T-helper 17 cell (primary cell): ENCODE measurements at places on chromosomes 11 and 22. TPM values are rescaled to one million over a fixed set of nuclear protein-coding genes. Genes with fewer than 3 reads are reported as not detected.

SMDT1 gene
- total RNA-seq = 43.7 TPM

DDI1 gene
- total RNA-seq = not detected

GRCh38 chr11:124942466-124943253 lies 6.8 kb upstream of the HEPACAM start:
- H3K4me3 ChIP-seq = no peak overlapping the region
- peak overlapping the region; percentile 49 for H3K27ac ChIP-seq
- peaks cover 5% of the 10 kb centered on the region for H3K4me1 ChIP-seq
- H3K36me3 ChIP-seq = peaks cover 3% of the 10 kb centered on the region

FREY1 gene
- 3.1 TPM for total RNA-seq

DNA sequence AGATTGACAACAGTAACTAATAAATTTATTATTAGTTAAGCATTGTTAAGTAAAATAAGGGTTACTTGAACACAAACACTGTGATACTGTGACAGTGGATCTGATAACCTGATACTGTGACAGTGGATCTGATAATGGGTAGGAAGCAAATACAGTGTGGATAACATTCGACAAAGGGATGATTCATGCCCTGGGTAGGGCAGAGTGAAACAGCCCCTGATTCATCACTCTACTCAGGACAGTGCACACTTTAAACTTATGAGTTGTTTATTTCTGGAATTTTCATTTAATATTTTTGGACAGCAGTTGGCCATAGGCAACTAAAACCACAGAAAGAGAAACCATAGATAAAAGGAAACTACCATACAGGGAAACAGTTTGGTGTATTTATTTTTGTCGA lies 60.8 kb upstream of the CTSC start:
- no peaks in the 10 kb centered on the region for H3K27me3 ChIP-seq
- no peak overlapping the region for H3K4me3 ChIP-seq
- H3K27ac ChIP-seq = no peak overlapping the region
- peaks cover 2% of the 10 kb centered on the region for H3K36me3 ChIP-seq

SCN4B gene
- not detected for total RNA-seq

DNA sequence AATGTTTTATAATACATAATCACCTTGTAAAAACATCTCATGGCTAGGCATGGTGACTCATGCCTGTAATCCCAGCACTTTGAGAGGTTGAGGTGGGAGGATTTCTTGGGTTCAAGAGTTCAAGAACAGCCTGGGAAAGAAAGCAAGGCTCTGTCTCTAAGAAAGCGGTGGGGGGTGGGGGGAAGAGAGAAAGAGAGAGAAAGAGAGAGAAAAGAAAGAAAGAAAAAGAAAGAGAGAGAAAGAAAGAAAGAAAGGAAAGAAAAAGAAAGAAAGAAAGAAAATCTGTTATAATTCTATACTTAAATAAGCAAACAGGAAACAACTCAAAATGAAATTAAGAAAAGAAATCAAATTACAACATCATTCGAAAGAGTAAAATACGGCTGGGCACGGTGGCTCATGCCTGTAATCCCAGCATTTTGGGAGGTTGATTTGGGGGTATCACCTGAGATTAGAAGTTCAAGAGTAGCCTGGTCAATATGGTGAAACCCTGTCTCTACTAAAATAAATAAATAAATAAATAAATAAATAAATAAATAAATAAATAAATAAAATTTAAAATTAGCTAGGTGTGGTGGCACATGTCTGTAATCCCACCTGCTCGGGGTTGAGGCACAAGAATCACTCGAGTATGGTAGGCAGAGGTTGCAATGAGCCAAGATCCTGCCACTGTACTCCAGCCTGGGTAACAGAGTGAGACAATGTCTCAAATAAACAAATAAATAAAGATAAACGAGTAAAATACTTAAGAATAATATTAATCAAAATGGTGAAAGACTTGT lies 65.4 kb downstream of the ZNF280B start:
- DNase-seq = no peak
- no peak overlapping the region for H3K27ac ChIP-seq
- peaks cover 59% of the 10 kb centered on the region for H3K27me3 ChIP-seq

GRCh38 chr11:20003351-20003750 lies 156.9 kb downstream of the DBX1 start:
- peaks cover 19% of the 10 kb centered on the region for H3K27me3 ChIP-seq
- no peak for DNase-seq
- H3K36me3 ChIP-seq = peaks cover 3% of the 10 kb centered on the region
- no peak overlapping the region for H3K4me3 ChIP-seq
- H3K4me1 ChIP-seq = no peaks in the 10 kb centered on the region
- H3K27ac ChIP-seq = no peak overlapping the region

DNA sequence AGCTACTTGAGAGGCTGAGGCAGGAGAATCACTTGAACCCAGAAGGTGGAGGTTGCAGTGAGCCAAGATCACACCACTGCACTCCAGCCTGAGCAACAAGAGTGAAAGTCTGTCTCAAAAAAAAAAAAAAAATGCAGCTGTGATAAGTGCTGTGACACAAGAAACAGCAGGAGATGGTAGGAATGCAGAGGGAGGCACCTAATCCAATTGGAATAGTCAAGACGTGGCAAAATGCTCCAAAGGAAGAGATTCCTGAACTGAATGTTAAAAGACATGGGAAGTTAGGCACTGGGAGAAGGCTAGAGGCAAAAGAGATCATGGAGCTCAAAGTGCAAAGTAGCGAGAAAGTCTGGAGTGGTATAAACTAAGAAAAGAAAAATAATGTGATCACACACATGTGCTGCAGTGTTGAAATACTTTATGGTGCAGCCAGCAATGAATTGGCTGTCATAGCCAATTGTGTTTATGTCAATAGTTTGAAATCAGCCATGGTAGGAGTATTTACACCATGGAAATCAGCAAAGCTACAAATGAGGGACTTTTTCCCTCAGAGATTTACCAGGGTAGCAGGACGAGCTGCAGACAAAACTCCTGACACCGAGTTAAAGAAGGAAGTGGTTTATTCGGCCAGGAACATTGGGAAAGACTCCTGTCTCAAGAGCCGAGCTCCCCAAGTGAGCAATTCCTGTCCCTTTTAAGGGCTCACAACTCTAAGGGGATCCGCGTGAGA lies 40.9 kb upstream of the LIPT2 start:
- no peak for DNase-seq
- H3K4me1 ChIP-seq = peaks cover 4% of the 10 kb centered on the region
- H3K4me3 ChIP-seq = no peak overlapping the region
- peaks cover 2% of the 10 kb centered on the region for H3K36me3 ChIP-seq
- peaks cover 22% of the 10 kb centered on the region for H3K27me3 ChIP-seq

INSC gene
- total RNA-seq = 0.22 TPM

- peaks cover 55% of the 10 kb centered on the region for H3K27me3 ChIP-seq
- H3K36me3 ChIP-seq = no peaks in the 10 kb centered on the region
- peaks cover 5% of the 10 kb centered on the region for H3K4me1 ChIP-seq
Measured at GRCh38 chr22:38446018-38446601, 8.9 kb downstream of the KCNJ4 start.

TSGA10IP gene
- total RNA-seq = not detected

GRCh38 chr11:69209421-69210309 lies 53.9 kb downstream of the SMIM38 start:
- H3K27me3 ChIP-seq = peaks cover 38% of the 10 kb centered on the region
- no peak overlapping the region for H3K27ac ChIP-seq
- no peaks in the 10 kb centered on the region for H3K36me3 ChIP-seq
- H3K4me3 ChIP-seq = no peak overlapping the region

GP1BB gene
- total RNA-seq = 113 TPM

ALX4 gene
- total RNA-seq = not detected

GRCh38 chr11:98180921-98181320 lies 839.8 kb upstream of the CNTN5 start:
- no peaks in the 10 kb centered on the region for H3K4me1 ChIP-seq
- H3K27me3 ChIP-seq = no peaks in the 10 kb centered on the region

P2RY2 gene
- total RNA-seq = 0.55 TPM

CALCB gene
- total RNA-seq = 0.62 TPM

GRCh38 chr11:130076778-130077481 lies 7.2 kb downstream of the APLP2 start:
- no peak overlapping the region for H3K27ac ChIP-seq
- H3K36me3 ChIP-seq = peaks cover 2% of the 10 kb centered on the region
- no peak overlapping the region for H3K4me3 ChIP-seq
- DNase-seq = no peak
- H3K4me1 ChIP-seq = peaks cover 20% of the 10 kb centered on the region

AP2A2 gene
- 74.0 TPM for total RNA-seq

CD248 gene
- total RNA-seq = not detected

GRCh38 chr11:60780774-60781173 lies 4.4 kb upstream of the MS4A10 start:
- H3K36me3 ChIP-seq = no peaks in the 10 kb centered on the region
- no peak overlapping the region for H3K4me3 ChIP-seq
- H3K27me3 ChIP-seq = no peaks in the 10 kb centered on the region
- no peak overlapping the region for H3K27ac ChIP-seq

DNA sequence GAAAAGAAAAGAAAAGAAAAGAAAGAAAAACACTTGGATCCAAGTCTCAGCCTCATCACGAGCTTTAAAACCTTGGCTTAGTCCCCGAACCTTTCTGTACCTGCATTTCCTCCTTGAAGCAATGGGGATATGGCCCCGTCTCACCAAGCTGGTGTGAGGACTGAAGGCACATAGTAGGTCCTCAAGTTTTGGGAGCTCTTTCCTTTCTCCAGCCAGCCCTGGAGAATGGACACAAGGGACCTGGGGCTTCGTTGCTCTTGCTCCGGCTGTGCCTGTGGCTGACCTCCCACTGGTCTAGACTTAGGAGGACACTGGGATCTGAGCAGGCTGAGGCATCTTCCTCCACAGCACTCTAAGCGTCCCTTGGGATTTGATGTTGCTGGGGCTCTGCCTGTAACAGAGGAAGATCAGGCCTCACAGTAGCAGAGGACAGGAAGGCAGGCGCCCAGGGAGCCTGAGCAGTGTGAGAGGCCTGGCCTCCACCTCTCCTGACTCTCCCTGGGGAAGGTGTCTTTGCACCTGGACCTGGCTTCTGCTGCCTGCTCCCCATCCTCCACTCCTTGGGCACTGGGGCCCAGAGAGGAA lies 32.8 kb downstream of the KCNC1 start:
- H3K4me3 ChIP-seq = no peak overlapping the region
- peaks cover 8% of the 10 kb centered on the region for H3K4me1 ChIP-seq
- DNase-seq = no peak
- H3K27ac ChIP-seq = no peak overlapping the region
- peaks cover 13% of the 10 kb centered on the region for H3K27me3 ChIP-seq
- H3K36me3 ChIP-seq = no peaks in the 10 kb centered on the region

GRCh38 chr22:38758276-38758945 lies 2.6 kb upstream of the SUN2 start:
- peaks cover 3% of the 10 kb centered on the region for H3K36me3 ChIP-seq
- no peaks in the 10 kb centered on the region for H3K27me3 ChIP-seq
- peak overlapping the region; percentile 82 for H3K4me3 ChIP-seq

GRCh38 chr22:22618448-22618847 lies 26.0 kb upstream of the GGTLC2 start:
- H3K4me1 ChIP-seq = peaks cover 9% of the 10 kb centered on the region
- H3K36me3 ChIP-seq = no peaks in the 10 kb centered on the region
- DNase-seq = no peak
- H3K4me3 ChIP-seq = no peak overlapping the region
- peaks cover 23% of the 10 kb centered on the region for H3K27me3 ChIP-seq
- H3K27ac ChIP-seq = no peak overlapping the region

DNA sequence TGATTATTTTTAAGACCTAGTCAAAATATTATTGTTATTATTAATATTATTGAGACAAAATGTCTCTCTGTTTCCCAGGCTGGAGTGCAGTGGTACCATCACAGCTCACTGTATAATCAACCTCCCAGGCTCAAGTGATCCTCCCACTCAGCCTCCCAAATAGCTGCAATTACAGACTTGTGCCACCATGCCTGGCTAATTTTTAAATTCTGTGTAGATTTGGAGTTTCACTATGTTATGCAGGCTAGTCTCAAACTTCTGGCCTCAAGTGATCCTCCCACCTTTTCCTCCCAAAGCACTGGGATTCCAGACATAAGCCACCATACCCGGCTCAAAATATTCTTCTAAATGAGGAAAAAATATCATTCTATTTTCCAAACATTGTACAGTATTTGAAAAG lies 37.0 kb downstream of the SLC36A4 start:
- no peak for DNase-seq
- no peaks in the 10 kb centered on the region for H3K27me3 ChIP-seq
- no peak overlapping the region for H3K27ac ChIP-seq
- H3K4me1 ChIP-seq = no peaks in the 10 kb centered on the region

DNA sequence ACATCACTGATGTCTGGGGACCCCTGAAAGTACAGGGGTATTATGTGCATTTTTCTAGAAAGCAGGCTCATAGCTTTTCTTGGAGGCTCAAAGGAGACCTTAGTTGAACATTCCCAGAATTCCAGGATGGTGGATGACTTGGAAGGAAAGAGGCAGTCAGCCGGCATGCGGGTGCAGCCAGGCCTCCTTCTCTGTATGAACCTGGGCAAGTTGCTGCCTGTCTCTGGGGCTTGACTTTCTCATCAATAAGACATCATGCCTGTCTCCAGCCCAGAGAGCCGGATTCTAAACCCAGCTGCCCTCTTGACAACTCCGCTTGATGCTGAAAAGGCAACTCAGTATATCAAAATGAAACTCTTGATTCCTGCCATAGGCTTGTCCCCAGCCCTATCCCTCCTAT lies 12.6 kb downstream of the MS4A15 start:
- peaks cover 4% of the 10 kb centered on the region for H3K4me1 ChIP-seq
- no peak overlapping the region for H3K27ac ChIP-seq
- no peak for DNase-seq

- no peaks in the 10 kb centered on the region for H3K27me3 ChIP-seq
- no peak for DNase-seq
- H3K27ac ChIP-seq = no peak overlapping the region
- no peak overlapping the region for H3K4me3 ChIP-seq
- H3K4me1 ChIP-seq = peaks cover 28% of the 10 kb centered on the region
Measured at GRCh38 chr11:12119502-12119901, 9.1 kb downstream of the MICAL2 start.

GRCh38 chr22:48488611-48489511 lies 1338.8 kb downstream of the BRD1 start:
- no peaks in the 10 kb centered on the region for H3K36me3 ChIP-seq
- peaks cover 62% of the 10 kb centered on the region for H3K27me3 ChIP-seq
- H3K4me3 ChIP-seq = no peak overlapping the region
- no peak for DNase-seq
- H3K4me1 ChIP-seq = peaks cover 3% of the 10 kb centered on the region
